ENCODE measurements at places on chromosomes 5 and 9. TPM values are rescaled to one million over a fixed set of nuclear protein-coding genes. Genes with fewer than 3 reads are reported as not detected.

DNA sequence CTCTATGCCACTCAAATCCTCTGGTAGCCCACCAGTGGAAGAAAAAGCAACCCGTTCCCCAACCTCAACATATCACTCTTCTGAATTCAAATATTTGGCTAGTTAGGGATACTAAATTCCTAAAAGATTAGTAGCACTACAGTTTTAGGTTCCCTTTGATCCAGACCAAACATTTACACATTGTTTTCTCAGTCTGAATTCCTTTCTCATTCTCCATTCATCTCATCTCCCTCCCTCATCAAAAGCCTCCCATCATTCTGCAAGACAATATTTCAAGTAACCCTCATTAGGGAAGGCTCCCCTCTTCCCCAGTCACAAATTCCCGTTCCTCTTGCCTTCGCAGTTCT, 26.3 kb downstream of the ADAM19 start:
- H3K27ac ChIP-seq: peak overlapping the region; percentile 89
- no peaks in the 10 kb centered on the region for H3K27me3 ChIP-seq
- no peak for DNase-seq
- H3K36me3 ChIP-seq: peaks cover 92% of the 10 kb centered on the region

- no peaks in the 10 kb centered on the region for H3K4me1 ChIP-seq
- H3K36me3 ChIP-seq: no peaks in the 10 kb centered on the region
- no peak overlapping the region for H3K27ac ChIP-seq
- H3K4me3 ChIP-seq: no peak overlapping the region
These were observed 61.6 kb downstream of the CDH6 start for GRCh38 chr5:31255041-31255440.

DNA sequence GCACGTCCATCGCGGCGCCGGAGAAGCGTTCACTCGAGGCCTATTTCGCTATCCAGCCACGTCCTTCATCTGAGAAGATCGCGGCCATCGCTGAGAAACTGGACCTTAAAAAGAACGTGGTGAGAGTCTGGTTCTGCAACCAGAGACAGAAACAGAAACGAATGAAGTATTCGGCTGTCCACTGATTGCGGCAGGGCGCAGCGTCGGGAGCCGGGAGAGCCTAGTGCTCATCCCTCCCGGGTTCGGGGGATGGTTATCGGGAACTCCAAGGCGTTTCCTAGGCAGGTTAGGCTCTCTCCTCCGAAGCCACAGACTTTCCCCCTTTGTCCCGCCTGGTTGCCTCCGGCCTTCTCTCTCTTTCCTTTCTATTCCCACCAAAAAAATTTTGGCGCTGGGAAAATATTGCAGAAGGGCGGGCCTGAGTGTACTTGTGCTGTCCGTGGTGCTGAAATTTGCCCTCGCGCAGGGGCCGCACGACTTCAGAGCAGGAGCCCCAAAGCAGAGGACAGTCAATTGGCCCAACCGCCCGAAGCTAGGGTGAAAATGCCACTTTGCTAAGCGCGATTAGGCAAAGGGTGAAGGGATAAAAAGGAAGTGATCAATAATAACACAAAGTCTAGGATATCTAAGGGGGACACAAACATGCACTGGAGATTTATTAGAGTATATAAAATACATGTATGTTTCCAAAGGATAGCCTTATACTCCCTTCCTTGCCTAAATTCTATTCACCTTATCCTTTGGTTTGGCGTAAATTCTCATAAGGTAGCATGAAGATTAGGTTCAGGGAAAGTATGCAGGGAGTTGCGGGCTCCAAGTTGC, 1.8 kb downstream of the POU4F3 start:
- H3K27ac ChIP-seq: peak overlapping the region; percentile 15
- peaks cover 13% of the 10 kb centered on the region for H3K4me1 ChIP-seq
- H3K4me3 ChIP-seq: no peak overlapping the region

DNA sequence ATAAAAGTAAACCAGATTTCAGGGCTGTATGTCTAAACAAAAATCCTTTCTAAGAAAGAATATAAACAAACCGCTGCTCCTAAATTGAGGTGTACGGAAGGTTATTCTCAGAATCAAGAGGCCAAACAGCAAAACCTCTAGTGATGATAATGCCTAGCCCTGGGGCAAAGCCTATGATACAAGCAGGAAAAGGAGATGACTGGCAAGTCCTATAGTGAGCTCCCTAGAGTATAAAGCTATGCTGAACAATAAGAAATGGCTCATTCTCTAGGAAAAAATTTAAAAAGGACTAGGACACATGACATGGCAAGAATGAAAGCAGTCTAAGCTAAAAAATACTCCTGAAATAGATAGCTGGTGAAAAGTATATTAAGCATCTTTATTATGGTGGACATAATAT, 187.1 kb downstream of the BNC2 start:
- no peak overlapping the region for H3K4me3 ChIP-seq
- no peaks in the 10 kb centered on the region for H3K36me3 ChIP-seq
- no peaks in the 10 kb centered on the region for H3K4me1 ChIP-seq
- DNase-seq: no peak
- H3K27ac ChIP-seq: no peak overlapping the region

- no peak overlapping the region for H3K27ac ChIP-seq
- H3K4me3 ChIP-seq: no peak overlapping the region
- peaks cover 7% of the 10 kb centered on the region for H3K27me3 ChIP-seq
- H3K4me1 ChIP-seq: no peaks in the 10 kb centered on the region
These were observed 101.3 kb upstream of the EGFLAM start for GRCh38 chr5:38157024-38157423.

GRCh38 chr9:124780060-124780756, 3.3 kb downstream of the OLFML2A start:
- no peaks in the 10 kb centered on the region for H3K36me3 ChIP-seq
- peaks cover 11% of the 10 kb centered on the region for H3K4me1 ChIP-seq
- peaks cover 26% of the 10 kb centered on the region for H3K27me3 ChIP-seq
- peak; percentile 14 for DNase-seq
- H3K27ac ChIP-seq: no peak overlapping the region
- H3K4me3 ChIP-seq: no peak overlapping the region

- no peaks in the 10 kb centered on the region for H3K4me1 ChIP-seq
- no peaks in the 10 kb centered on the region for H3K27me3 ChIP-seq
- DNase-seq: no peak
- no peak overlapping the region for H3K4me3 ChIP-seq
- H3K27ac ChIP-seq: no peak overlapping the region
These were observed 899.5 kb downstream of the TLE1 start for GRCh38 chr9:80789831-80790230.

- no peak for DNase-seq
- H3K27ac ChIP-seq: no peak overlapping the region
- no peaks in the 10 kb centered on the region for H3K27me3 ChIP-seq
- peaks cover 2% of the 10 kb centered on the region for H3K4me1 ChIP-seq
- H3K4me3 ChIP-seq: no peak overlapping the region
These were observed 27.9 kb downstream of the BDP1 start for GRCh38 chr5:71483355-71483754.

- no peak overlapping the region for H3K27ac ChIP-seq
- peaks cover 2% of the 10 kb centered on the region for H3K4me1 ChIP-seq
- H3K27me3 ChIP-seq: no peaks in the 10 kb centered on the region
- H3K36me3 ChIP-seq: no peaks in the 10 kb centered on the region
- no peak for DNase-seq
- H3K4me3 ChIP-seq: no peak overlapping the region
These were observed 119.7 kb downstream of the FANCC start for GRCh38 chr9:95197692-95198271.

DNA sequence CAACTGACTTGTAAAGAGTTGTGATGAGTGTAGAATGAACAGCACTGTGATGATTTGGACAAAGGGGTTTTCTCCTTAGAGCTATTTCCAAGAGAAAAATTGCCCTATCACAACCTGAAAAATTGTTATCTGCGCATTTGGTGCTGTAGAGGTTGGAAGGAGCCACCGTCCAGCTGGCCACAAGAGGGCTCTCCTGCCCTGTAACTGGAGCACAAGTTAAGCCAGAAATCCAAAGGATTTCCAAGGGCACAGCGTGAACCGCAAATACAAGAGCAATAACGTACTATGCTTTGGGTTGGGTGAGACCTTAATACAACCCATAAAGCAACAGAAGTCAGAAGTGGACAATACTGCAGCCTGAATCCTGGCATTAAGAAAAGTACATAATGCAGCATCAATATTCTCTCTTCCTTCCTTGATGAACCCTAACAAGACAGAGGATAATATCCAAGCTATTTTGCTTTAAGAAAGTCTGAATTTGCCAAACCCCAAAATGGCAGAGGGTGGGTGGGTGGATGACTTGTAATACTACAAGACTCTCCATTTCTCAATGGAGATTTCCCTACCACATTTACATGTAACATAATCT, 56.8 kb upstream of the SMIM32 start:
- H3K36me3 ChIP-seq: no peaks in the 10 kb centered on the region
- no peak overlapping the region for H3K27ac ChIP-seq
- no peak overlapping the region for H3K4me3 ChIP-seq
- H3K4me1 ChIP-seq: no peaks in the 10 kb centered on the region
- peak; percentile 20 for DNase-seq

GRCh38 chr5:32172923-32173266, 1.2 kb downstream of the GOLPH3 start:
- no peak for DNase-seq
- peak overlapping the region; percentile 99 for H3K4me3 ChIP-seq
- H3K4me1 ChIP-seq: peaks cover 49% of the 10 kb centered on the region
- peaks cover 57% of the 10 kb centered on the region for H3K36me3 ChIP-seq

GRCh38 chr5:102622262-102622661, 123.5 kb upstream of the SLCO6A1 start:
- H3K4me1 ChIP-seq: no peaks in the 10 kb centered on the region
- peaks cover 1% of the 10 kb centered on the region for H3K27me3 ChIP-seq
- no peak overlapping the region for H3K27ac ChIP-seq
- no peak overlapping the region for H3K4me3 ChIP-seq
- H3K36me3 ChIP-seq: no peaks in the 10 kb centered on the region

DNA sequence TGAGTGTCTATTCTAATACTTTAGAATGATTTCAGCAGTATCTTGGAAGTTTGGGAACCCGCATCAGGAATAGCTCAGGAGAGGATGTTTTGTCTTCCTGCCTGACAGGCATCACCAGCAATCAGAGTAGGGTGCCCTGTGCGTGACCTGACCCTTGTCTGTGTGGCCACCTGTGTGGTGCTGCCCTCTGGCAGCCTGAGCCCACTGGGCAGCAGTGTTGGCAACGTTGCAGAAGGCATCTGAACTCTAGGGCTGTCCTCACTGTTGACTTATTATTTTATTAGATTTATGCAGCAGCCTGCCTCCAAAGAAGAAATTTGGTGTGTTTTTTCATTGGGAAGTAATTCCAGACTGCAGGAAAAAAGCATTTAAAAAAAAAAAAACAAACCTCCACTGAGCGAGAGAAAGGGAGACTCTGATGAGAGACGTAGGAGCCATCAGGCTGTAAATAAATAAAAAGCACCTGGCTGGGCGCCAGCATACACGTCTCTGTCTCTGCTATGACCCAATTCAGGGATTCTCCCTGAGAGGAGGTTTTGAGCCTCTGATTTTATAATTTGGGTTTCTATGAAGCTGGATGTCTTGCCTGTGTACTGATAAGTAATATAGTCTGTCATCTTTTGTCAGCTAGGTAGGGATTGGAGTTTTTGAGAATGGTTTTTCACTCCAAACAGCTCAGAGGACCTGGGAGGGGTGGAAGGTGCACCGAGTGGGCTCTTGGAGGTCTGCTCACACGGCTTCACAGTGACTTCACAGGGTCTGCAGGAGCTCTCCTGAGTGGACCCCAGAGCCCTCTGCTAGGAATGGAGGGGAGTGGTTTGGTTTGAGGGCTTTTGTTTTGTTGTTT, 49.0 kb downstream of the FAM78A start:
- H3K36me3 ChIP-seq: peaks cover 30% of the 10 kb centered on the region
- no peaks in the 10 kb centered on the region for H3K27me3 ChIP-seq

DNA sequence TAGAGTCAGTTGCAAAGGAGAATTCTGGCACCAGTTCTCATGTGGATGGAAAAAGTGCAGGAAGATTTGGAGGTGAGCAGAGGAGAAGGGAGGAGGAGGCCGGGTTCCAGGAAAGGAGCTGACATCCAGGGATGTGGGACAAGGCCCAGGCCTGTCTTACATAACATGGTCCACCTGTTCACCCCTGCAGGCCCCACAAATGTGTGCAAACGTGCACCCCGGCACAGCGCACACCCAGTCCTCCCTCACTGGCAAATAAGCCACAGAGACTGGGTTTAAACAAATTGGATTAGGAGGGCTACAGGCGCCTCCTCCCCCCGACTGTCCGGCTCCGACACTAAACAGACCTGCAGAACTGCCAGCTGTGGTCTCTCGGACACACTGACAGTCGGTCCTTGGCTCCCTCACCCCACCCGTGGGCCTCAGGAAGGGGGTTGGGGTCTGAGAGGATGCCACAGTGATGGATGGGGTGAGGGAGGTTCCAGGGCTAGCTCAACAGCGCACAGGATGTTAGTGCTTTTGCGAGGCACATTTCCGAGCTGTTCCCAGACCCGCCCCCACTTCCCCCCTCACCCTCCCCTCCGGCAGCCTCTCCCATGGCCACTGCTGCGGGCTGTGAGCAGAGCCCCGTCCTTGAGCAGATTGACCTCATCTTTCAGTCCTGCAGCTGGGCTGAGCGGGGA, 43.4 kb upstream of the IL17B start:
- H3K4me1 ChIP-seq: peaks cover 4% of the 10 kb centered on the region
- no peak overlapping the region for H3K4me3 ChIP-seq
- H3K27me3 ChIP-seq: peaks cover 8% of the 10 kb centered on the region
- DNase-seq: no peak
- H3K36me3 ChIP-seq: no peaks in the 10 kb centered on the region

DNA sequence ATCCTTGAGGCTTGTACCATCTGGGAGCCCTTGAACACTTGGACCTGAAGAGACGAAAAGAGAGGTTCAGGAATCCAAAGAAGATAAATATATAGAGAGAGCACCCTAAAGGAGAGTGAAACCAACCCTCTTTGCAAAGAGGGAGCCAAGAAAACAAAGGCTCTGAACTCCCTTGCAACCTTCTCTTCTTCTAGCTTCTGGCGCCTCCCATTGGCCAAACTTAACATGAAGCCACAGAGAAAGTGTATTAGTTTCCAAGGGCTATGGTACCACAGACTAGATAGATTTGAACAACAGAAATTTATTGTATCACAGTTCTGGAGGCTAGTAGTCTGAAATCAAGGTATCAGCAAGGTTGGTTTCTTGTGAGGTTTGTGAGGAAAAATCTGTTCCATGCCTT, 175.1 kb downstream of the HCN1 start:
- no peak overlapping the region for H3K4me3 ChIP-seq
- no peak overlapping the region for H3K27ac ChIP-seq
- no peaks in the 10 kb centered on the region for H3K4me1 ChIP-seq
- H3K27me3 ChIP-seq: no peaks in the 10 kb centered on the region

DNA sequence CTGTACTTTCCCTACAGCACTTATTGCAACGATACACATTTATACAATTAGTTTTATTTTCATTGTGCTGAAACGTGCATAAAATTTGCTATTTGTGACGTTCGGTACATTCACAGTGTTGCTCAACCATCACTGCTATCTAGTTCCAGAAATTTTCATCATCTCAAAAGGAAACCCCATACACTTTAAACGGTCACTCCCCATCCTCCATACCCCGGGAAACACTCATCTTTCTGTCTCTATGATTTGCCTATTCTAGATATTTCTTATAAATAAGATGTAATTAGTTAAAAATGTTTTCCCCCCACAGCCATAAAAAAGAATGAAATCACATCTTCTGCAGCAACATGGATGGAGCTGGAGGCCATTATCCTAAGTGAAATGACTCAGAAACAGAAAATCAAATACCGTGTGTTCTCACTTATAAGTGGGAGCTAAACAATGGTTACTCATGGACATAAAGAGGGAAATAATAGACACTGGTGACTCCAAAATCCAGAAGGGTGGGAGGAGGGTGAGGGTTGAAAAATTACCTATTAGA, 40.2 kb upstream of the TEX48 start:
- H3K27ac ChIP-seq: no peak overlapping the region
- H3K4me1 ChIP-seq: peaks cover 61% of the 10 kb centered on the region
- H3K4me3 ChIP-seq: no peak overlapping the region
- peaks cover 41% of the 10 kb centered on the region for H3K36me3 ChIP-seq
- H3K27me3 ChIP-seq: peaks cover 25% of the 10 kb centered on the region

The CMYA5 gene
- total RNA-seq: 0.08 TPM

The TMEM215 gene
- total RNA-seq: not detected

The PDE8B gene
- total RNA-seq: 0.05 TPM

The ADCY2 gene
- total RNA-seq: not detected

The SLC6A7 gene
- total RNA-seq: not detected

The SLIT3 gene
- total RNA-seq: not detected

The BNC2 gene
- not detected for total RNA-seq

Data from activated CD4-positive, alpha-beta memory T cell treated with anti-CD3 and anti-CD28 coated beads, Interleukin-2, amount 10 ng/mL, durations not matched to agents 7 days and 5 days (primary cell).